Epithelial cell of alveolus of lung (primary cell): ENCODE measurements at places on chromosomes 3 and 15. TPM values are rescaled to one million over a fixed set of nuclear protein-coding genes. Genes with fewer than 3 reads are reported as not detected.

The AHSG gene
- not detected in 2 replicates for total RNA-seq

The FETUB gene
- total RNA-seq = not detected in 2 replicates

The SNRPA1 gene
- 38.3 and 43.5 TPM in 2 replicates for total RNA-seq

The SCAANT1 gene
- not detected in 2 replicates for total RNA-seq

The TRPM1 gene
- total RNA-seq = not detected in 2 replicates

The KBTBD13 gene
- total RNA-seq = 0.13 TPM in 1 of 2 replicates, not detected in the other

The PLSCR2 gene
- 0.72 TPM in 1 of 2 replicates, not detected in the other for total RNA-seq

The IL17RB gene
- 0.16 TPM in 1 of 2 replicates, not detected in the other for total RNA-seq

The PAK6 gene
- total RNA-seq = 0.13 TPM in 1 of 2 replicates, not detected in the other

The CDHR4 gene
- total RNA-seq = 0.16 TPM in 1 of 2 replicates, not detected in the other

The ARNT2 gene
- total RNA-seq = 4.8 and 5.3 TPM in 2 replicates

The STRIT1 gene
- total RNA-seq = not detected in 2 replicates

The STAB1 gene
- total RNA-seq = 0.39 and 0.80 TPM in 2 replicates

The ROBO2 gene
- total RNA-seq = 3.6 and 9.6 TPM in 2 replicates

The ZNF35 gene
- total RNA-seq = 7.2 and 13.8 TPM in 2 replicates

The RETNLB gene
- not detected in 2 replicates for total RNA-seq

The EIF2A gene
- 156 and 186 TPM in 2 replicates for total RNA-seq

The TAGLN3 gene
- total RNA-seq = 3.2 TPM in 1 of 2 replicates, not detected in the other

The DUOXA2 gene
- total RNA-seq = under 0.01 TPM in 1 of 2 replicates, not detected in the other
